ENCODE measurements at places on chromosomes 3 and 15.

GRCh38 chr3:56137415-56137814 is 330.9 kb downstream of the ERC2 start:
- DNase-seq, result peak; percentile 27

DNA sequence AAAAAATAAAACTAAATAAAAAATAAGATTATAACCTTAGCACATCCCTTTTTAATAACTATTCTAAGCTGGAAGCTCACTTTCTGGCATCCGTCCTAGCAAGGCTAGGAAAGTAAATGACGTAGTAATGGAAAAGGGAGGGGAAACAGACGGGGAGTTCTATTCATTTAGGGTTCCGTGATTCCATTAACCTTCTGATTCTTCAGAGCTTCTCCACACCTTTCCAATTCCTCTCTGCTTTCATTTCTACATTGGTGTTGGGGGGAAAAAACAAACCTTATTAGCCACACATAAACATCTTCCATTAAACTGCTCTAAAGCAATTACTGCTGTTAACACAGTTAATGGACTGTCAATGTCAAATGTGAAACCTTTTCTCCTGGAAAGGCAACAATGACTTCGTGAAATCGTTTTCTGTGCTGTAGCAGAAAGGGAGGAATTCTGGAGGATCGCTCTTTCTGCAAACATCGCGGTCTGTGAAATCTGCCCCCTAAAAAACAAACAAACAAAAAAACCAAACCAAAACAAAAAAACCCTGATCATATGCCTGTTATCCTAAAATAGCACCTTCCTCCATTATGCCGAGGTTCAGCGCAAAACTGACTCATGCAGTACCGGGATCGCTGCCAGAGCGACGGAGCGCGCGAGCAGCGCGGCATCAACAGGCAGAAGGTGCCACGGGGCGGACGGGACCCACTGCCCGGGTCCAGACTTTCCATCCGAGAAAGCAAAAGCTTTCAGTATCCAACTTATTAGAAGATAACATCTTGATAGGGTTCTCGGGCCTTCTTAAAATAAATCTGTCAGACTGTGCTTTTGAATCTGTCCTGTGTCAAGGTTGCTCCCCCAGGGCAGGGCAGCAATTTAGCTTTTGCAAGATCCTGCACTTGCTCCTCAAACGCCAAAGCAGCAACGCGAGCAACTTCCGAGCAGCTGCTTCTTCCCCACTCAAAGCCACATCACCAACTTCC is 156.2 kb downstream of the FGF12 start:
- peak; percentile 74 for DNase-seq

DNA sequence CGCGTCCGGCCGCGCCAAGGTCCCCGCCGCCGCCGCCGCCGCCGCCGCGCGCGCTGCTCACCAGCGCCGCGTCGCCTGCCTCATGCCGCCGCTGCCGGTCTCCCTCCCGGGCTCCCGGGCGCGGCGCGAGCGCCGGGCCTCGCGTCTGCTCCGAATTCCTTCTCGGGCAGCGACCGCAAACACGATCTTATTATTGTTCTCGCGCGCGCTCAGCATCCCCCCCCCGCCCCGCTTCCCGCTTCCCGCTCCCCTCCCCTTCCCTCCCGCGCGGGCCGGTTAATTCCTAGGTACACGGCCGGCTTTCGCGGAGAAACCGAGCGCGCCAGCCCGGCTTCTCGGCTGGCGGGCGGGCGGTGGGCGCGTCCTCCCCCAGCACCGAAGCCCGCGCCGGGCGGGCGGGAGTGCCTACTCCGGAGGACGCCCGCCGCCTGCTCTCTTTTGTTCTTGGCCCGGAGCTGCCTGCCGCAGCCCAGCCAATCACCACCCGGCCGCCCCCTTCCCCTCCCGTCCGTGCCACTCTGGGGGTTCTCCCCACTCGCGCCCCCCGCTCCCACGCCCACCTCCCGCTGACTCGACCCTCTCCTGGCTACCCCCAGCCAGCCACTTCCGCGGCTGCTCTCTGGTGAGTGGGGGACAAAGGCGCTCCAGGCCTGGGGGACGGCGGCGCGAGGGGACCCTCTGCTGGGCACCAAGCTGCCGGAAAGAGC is at the start of gene HDGFL3:
TSS of gene HDGFL3 (minus strand) at position 164 of the 707 bp plus-strand sequence. CDS start 409 bp downstream, outside the sequence.
- DNase-seq, result peak; percentile 61

GRCh38 chr3:20319551-20319950 is 133.5 kb upstream of the SGO1 start:
- DNase-seq, result no peak

- no peak for DNase-seq
Observed at GRCh38 chr3:124611520-124611919, 118.7 kb upstream of the UMPS start.

DNA sequence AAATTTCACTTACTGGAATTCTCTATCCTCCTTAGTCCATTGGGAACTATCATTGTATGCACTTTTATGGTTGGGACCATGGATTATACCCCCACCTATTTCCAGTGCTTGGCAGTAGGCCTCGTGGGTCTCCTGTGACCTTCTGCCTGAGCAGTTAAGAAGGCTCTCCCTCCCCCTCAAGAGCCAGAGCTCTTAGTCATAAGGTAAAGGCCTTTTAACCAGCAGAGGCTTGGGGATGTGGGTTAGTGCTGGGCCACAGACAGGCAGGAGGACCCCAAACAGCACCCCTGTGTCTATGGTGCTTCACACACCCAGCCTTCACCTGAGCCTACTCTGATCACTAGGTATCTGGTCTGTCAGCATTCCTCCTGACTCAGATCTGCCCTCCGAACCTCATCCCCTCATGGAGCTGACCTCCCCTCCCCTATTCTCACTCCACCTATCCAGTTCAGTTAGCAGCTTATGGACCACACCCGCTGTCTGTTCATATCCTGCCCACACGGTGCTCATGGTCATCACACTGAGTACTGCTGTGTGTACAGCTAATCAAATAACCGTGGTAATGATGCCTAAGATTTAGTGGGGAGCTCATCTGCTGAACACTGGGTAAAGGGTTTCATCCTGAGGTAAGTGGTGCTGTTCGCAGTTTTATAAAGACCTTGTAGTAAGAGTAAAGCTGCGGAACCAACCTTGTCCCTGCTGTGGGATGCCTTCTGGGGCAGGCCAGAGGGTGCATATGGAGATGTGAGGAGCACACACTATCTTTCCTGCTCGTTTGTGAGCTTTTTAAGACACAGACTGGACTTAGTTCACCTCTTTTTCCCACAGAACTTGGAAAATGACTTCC is 40.9 kb downstream of the KLHL18 start:
- DNase-seq, result peak; percentile 44

DNA sequence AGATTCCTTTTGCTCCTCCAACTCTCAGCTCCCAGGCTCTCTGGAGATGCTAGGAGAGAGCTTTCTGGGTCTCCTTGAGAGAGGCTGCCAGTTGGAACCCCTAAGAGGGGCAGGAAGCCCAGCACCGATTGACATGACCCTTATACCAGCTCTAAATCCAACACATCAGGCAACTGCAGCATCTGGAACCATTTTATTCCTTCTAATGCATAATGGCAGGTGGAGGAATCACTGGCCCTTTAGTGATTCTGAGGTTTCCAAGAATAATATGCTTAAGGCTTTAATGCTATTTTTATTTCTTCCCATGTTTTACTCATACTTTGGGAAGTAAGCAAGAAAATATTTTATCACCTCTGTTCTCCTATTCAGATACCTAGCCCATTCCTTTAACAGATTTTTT is 60.3 kb upstream of the TEX264 start:
- DNase-seq, result no peak

DNA sequence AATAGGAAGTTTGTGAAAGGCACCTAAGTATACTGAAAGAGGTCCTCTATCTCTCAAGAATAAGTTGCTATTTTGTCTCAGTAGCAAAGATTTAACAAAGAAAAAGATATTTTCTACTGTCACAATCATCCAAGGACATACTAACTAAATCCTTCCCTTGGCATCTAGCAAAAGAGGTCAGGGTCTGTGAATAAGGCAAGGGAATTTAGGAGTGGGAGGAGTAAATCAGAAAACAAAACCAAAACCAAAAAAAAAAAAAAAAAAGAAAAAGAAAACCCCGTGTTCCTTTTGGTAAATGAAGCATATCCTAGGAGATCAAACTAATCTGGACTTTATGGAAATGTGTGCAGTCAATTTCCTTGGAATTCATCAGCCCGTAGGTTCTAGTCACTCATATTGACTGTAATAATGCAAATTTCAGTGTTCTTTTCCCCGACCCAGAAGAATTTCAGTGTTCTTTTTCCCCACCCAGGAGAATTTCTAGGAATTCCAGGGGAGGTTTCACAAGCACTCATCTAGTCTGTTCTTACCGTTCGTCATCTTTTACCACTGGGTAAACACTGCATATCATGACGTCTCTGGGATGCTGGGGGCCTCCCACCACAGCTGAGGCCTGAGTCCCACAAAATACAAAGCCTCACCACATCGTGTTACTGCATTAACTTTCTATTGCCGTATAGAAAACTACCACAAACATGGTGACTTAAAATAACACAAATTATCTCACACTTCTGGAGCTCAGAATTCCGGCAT is 113.8 kb upstream of the CCDC54 start:
- DNase-seq, result peak; percentile 22

DNA sequence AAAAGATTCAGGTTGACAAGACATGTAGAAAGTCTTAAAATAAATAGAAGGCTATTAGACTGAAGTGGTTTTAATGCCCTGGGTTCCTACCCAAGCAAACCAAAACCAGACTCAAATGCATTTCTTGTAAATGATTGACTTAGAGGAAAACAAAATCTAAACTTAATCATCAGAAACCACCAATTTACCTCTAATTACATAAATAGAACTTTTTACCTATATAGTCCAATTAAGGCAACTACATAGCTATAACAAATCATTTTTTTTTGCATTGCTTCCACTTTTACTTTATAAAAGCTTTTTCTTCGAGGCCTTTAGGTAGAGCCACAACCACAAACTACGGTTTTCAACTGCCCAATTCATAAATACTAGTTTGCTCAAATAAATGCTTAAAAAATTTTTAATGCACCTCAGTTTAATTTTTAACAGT is 231.3 kb upstream of the ARHGEF26 start:
- DNase-seq, result no peak

DNA sequence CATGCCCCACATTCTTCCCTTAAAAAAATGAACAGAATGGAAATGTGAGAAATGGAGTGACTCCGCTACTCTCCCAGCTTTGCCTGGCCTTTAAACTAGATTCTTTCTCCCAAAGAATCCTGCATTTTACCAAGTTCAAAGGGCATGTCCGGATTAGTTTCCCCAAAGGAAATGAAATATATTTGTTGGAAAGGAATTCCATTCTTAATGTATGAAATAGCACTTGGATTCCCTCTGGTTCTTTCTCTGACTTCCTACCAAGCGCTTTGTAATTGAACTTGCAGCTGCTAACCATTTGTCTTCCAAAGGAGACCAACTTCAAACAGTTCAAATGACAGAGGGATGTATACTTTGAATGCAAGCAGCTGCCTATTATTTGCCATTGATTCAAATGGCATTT is 18.9 kb downstream of the MAP2K1 start:
- DNase-seq, result no peak

- DNase-seq, result no peak
Observed at GRCh38 chr3:58293516-58293915, 12.5 kb upstream of the RPP14 start.

GRCh38 chr15:36775209-36775608 is 195.8 kb downstream of the CDIN1 start:
- DNase-seq, result no peak

DNA sequence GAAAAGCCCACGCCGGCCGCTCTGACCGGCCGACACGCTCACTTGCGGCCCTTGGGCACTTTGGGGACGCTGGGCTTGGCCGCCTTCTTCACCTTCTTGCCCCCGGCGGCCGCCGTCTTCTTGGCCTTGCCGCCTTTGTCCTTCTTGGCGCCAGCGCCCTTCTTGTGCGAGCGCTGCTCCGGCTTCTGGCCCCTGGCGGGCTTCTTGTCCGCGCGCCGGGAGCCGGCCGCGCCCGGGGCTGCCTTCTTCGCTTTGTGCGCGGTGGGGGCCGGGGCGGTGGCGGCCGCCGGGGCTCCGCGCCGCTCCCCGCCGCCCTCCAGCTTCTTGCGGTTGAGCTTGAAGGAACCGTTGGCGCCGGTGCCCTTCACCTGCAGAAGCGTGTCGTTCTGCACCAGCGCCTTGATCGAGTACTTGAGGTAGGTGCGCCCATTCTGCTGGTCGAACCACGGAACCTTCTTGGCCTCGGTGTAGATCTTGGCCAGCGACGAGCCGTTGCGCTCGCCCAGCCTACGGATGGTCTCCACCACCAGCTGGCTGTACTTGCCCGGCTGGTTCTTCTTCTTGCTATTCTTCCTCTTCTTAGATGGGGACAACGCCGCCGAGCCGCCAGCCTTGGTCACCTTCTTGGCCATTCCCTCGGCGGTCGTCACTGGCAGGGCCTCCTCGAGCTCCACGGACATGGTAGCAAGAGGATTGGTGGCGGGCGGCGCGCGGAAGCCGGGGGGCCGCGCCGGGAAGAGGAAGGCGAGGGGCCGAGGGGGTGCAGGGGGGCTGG is 36.7 kb downstream of the HMCES start:
- DNase-seq, result peak; percentile 32

GRCh38 chr15:48582452-48583247 is 62.9 kb downstream of the FBN1 start:
- peak; percentile 95 for DNase-seq

DNA sequence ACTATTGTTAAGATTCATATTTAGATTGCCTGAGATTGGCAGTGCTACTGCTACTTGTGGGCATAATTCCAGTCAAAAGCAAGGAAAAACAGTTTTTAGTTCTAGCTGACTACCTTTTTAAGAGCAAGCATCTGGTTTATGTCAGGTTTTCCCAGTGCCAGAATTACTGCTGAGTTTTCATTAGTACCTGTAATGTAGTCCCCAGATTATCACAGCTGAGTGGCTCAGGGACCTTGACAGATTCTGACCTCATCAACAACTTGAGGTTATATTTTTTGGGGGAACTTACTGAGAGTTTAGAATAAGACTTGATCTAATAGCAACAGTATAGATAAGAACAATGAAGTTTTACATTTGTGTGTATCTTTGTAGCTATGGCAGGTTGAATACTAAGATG is 31.0 kb downstream of the NXPE3 start:
- no peak for DNase-seq

- peak; percentile 40 for DNase-seq
Observed at GRCh38 chr3:28915741-28916500, 364.9 kb upstream of the RBMS3 start.

GRCh38 chr15:39177561-39177960 is 403.3 kb upstream of the THBS1 start:
- DNase-seq, result peak; percentile 97

GRCh38 chr3:16912400-16913263 is 27.9 kb downstream of the PLCL2 start:
- no peak for DNase-seq

- DNase-seq, result peak; percentile 91
Observed at GRCh38 chr3:141485641-141486495, 959 bp upstream of the RASA2 start.

DNA sequence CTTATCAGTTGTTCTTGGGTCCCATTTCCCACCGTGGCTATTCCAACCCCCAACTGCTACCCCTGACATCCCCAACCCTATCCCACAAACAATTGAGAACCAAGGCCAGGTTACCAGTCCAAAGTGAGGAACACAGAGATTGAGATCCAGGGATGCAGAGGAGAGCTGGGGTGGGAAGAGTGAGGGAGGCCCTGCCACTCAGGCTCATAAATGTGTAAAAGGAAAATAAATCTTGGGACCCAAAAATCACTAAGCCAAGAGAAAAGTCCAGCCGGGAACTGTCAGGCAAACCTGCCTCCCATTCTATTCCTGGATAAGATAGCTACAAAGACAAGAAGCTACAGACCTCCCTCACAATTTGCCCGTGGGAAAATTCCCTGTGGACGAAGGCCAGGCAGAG is 101.1 kb upstream of the DLG1 start:
- no peak for DNase-seq

Data from M059J (cell line).